ENCODE measurements at places on chromosomes 2 and 18. TPM values are rescaled to one million over a fixed set of nuclear protein-coding genes. Genes with fewer than 3 reads are reported as not detected.

The NOSTRIN gene
- total RNA-seq, result 16.9 TPM

The SEMA4C gene
- 22.7 TPM for total RNA-seq

The PDE1A gene
- total RNA-seq, result 14.6 TPM

GRCh38 chr2:83730223-83730622 lies 728.9 kb downstream of the SUCLG1 start:
- DNase-seq, result no peak

- no peak for DNase-seq
These were observed 62.0 kb upstream of the TAF1B start for GRCh38 chr2:9781252-9781651.

DNA sequence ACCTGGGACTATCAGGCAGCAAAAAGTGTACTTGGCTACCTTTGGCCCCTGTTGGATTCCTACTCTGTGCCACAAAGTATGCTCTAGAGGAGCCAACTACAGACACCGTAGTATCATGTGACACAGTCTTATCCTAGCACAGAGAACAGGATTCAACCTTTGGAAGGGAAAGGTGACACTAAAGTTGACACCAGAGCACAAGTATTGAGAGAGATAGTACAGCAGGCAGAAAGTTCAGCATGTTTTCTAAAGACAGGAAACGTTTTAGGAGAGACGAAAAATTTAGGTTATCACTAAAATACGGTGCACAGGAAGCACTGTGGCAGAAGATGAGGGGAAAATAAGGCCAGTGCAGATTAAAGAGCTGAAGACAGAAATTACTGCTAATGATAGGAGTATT lies 18.6 kb downstream of the SMAD2 start:
- no peak for DNase-seq

GRCh38 chr2:46848447-46848846 lies 67.2 kb downstream of the MCFD2 start:
- no peak for DNase-seq

GRCh38 chr18:11653521-11653920 lies 35.5 kb upstream of the GNAL start:
- DNase-seq, result no peak

GRCh38 chr18:13192970-13193369 lies 25.6 kb upstream of the LDLRAD4 start:
- DNase-seq, result no peak

- DNase-seq, result no peak
These were observed 520.1 kb downstream of the LRP1B start for GRCh38 chr2:141610564-141611175.

DNA sequence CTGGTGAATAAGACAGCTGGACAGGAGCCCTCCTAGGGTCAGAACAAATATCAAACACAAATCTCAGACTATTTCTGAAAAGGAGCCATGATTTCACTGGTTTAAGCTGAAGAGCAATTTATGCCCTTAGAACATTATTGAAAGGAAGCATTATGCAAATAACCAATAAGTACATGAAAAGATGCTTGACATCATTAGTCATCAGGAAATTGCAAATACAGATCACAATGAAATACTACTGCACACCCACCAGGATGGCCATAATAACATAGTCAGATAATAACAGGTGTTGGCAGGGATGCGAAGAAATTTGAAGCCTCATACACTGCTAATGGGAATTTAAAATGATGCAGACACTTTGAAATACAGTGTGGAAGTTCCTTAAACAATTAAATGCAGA lies 176.4 kb upstream of the RAB6C start:
- no peak for DNase-seq

- no peak for DNase-seq
These were observed 8.2 kb downstream of the PLCD4 start for GRCh38 chr2:218615868-218616315.

DNA sequence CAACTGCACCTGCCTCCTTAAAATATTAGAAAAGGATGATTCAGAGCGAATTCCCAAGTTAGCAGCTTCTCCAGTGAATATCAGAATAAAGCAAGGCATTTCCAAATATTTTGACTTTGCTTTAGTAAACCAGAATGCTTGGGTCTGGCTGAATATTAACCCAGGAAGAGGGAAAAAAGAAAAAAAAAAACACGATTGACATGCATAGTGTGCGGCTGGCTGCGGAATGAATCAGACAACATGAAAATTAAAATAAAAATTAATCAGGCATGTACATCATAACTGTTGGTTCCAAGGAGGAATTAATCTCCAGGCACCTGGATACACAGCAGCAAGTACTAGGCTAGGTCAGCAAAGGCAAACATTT lies 105.8 kb upstream of the NCKAP5 start:
- DNase-seq, result no peak

All from Right ventricle myocardium inferior (tissue), 1 donor.